ENCODE measurements at places on chromosomes 11 and 22.

DNA sequence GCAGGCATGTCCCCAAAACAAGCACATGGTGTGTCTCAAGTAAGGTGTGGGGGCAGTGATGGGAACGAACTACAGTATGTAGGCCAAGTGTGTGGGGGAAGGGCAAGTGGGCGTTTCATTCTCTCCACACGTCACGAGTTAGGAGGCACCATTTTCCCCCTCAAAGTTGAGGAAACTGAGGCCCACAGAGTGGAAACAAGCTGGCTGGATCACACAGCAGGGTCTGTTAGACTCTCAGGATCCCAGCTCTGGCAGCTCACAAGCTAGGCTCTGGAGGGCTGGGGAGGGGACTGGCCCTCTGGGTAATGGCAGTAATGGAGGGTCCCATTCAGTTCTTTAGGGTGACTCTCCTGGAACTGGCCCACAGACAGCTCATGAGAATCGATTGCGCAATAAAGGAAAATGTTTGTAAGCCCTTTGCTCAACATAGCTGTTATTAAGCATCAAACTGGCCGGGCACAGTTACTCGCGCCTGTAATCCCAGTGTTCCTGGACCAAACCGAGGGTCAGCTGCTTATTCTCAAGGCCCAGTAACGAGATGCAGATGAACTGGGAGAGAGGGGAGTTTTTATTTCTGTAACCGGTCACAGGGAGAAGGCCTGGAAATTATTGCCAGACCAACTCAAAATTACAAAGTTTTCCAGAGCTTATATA is 24.1 kb upstream of the TUB start:
- no peak for DNase-seq

- DNase-seq, result no peak
Observed at GRCh38 chr11:95706974-95707387, 82.6 kb downstream of the FAM76B start.

GRCh38 chr11:105469931-105470330 is 139.9 kb upstream of the GRIA4 start:
- DNase-seq, result no peak

DNA sequence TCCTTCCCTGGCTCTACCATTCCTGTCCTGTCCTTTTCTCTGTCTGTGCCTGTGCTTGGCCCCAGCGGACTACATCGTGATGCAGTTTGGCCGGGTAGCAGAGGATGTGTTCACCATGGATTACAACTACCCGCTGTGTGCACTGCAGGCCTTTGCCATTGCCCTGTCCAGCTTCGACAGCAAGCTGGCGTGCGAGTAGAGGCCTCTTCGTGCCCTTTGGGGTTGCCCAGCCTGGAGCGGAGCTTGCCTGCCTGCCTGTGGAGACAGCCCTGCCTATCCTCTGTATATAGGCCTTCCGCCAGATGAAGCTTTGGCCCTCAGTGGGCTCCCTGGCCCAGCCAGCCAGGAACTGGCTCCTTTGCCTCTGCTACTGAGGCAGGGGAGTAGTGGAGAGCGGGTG is 20.4 kb downstream of the TUB start:
- no peak for DNase-seq

Measured in central memory CD8-positive, alpha-beta T cell (primary cell).